Stimulated activated CD8-positive, alpha-beta memory T cell treated with anti-CD3 and anti-CD28 coated beads, Interleukin-7, amount 100 ng/mL, for 1 hour (primary cell): ENCODE measurements at places on chromosomes 11 and 22.

DNA sequence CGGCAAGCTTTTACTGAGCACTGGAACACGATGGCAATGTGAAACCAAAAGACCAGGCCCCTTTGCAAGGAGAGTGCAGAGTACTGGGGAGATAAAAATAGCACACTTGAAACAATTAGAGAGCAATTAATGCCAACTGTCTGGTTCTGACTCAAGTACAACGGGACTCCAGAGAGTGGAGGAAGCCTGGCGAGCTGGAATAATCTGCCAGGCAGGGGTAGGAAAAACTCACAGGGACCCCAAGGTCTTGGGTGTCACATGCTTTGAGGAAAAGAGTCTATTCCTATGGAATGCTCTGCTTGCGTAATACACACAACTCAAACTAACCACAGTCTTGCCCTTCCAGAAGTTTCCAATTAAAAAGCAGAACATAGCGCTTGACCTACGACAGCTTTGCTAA is 113.0 kb upstream of the CLMP start:
- no peak for DNase-seq

- no peak for DNase-seq
Observed at GRCh38 chr11:69440876-69441275, 40.6 kb upstream of the LINC01488 start.

DNA sequence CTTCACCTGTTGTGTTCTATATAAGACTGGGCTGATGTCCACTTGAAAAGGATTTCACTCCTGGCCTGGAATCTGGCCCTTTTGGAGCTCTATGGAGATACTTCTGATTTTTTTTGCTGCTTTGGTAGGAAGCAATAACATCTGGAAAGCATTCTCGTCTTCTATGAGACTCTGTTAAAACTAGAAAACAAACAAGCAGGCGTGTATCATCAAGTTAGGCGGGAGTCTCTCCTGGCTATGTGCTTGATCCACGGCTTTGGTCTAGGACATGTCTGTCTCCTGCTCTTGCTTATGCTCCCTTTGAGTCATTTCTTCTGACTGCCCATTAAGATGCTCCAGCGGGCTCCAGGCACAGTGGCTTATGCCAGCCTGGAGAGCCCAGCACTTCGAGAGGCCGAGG is 121.4 kb upstream of the TTC12 start:
- no peak for DNase-seq

- DNase-seq: no peak
Observed at GRCh38 chr22:47888817-47889216, 1126.4 kb downstream of the TBC1D22A start.

GRCh38 chr11:97729546-97730272 is 1291.0 kb upstream of the CNTN5 start:
- no peak for DNase-seq

DNA sequence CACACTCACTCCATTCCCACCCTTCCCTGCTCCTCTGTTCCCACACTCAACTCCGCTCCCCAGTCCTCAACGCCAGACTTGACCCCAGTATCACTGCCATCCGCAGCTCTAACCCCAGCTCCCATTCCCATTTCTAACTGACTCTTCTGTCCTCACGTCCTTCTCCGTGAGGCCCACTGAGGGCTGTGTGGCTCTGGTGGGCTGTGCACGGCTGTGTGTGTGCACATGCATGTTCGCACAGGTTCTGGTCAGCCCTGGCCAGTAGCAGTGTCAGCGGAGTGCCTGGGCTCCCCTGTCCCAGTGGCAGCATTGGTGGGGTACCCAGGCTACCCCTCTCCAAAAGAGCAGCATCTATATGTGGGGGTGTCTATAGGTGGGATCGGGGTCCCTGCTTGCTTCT is 5.0 kb downstream of the CAPN1 start:
- no peak for DNase-seq

- DNase-seq: no peak
Observed at GRCh38 chr11:111081021-111081511, 164.5 kb upstream of the POU2AF2 start.

DNA sequence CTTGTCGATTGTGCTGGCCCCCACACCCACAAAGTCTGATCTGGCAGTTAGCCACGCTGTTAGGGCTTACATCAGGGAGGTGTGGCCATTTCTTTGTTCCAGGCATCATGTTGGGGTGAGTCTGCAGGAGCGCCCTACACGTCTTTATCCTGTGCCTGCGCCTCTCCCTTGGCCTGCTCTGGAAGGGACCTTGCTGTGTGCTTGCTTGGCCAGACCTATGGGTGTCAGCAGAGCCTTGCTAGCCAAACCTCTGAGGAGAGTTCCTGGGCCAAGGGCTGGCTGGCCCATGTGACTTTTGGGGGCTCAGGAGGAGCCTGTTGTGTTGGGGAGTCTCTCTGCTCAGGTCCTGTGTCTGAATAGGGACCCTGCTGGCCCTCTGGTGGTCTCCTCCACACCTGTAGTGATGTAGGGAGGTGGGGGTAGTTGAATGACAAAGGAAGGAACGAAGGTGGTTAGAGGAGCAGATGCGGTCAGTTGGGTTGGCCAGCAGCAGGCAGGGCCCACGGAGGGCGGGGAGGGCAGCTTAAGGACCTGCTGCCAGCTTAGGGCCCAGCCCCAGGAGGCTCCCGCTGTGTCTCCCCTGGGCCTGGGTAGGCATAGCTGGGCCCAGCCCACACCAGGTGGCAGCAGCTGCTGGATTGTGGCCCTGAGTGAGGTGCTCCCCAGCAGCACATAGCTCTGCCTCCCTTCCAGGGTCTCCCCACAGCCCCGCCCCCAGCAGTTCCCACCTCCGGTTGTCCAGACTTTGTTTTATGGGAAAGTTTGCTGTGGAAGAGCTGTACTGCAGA is 7.9 kb downstream of the PPIL2 start:
- no peak for DNase-seq

- no peak for DNase-seq
Observed at GRCh38 chr11:15871904-15872626, 484.3 kb downstream of the SOX6 start.

DNA sequence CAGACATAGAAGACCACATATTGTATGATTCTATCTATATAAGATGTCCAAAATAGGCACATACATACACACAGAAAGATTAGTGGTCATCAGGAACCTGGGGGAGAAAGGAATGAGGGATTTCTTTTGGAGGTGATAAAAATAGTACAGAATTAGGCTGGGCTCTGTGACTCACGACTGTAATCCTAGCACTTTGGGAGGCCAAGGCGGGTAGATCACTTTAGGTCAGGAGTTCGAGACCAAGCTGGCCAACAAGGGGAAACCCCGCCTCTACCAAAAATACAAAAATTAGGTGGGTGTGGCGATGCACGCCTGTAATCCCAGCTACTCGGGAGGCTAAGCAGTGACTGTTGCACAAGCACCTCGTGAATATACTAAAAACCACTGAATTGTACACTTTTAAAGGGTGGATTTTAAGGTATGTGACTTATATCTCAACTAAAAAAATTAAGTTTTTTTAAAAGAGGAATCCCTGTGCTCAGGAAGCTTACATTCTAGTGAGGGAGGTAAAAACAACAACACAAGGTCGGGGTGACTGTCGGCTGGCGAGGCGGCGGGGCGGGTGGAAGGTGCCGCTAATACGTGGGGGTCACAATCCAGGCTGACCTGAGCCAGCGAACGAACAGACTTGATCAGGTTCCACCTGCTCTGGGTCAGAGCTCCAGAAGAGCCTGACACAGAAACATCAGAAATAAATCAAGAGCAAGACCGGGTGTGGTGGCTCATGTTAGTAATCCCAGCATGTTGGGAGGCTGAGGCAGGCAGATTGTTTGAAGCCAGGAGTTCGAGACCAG is 25.3 kb upstream of the TESMIN start:
- no peak for DNase-seq

GRCh38 chr11:34044664-34045485 is 6.7 kb upstream of the CAPRIN1 start:
- no peak for DNase-seq

- DNase-seq: no peak
Observed at GRCh38 chr11:16095756-16096155, 260.6 kb downstream of the SOX6 start.

GRCh38 chr11:65403607-65404121 is 17.2 kb downstream of the FRMD8 start:
- no peak for DNase-seq

- no peak for DNase-seq
Observed at GRCh38 chr11:29008481-29008880, 900.3 kb downstream of the METTL15 start.

- DNase-seq: no peak
Observed at GRCh38 chr11:18372201-18372600, 22.2 kb upstream of the LDHA start.

DNA sequence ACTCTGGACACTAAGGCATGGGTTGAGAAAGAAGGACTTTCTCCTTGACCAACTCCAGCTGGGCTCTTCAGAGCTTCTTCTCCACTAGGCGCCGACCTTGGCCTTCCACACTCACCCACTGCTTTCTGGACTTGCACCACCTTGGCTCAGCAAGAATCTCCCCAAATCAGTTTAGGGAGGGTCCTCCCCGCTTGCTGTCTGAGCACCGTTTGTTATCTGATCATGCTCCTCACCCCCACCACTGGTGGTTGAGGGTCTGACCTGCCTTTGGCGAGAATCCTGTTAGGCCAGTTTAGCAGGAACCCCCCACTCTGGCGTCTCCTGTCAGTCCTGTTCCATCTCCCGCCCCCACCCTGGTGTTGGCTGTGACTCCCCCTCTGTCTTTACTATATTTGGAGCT is 10.4 kb downstream of the APOL2 start:
- DNase-seq: no peak

GRCh38 chr11:44743959-44744557 is 17.3 kb downstream of the TSPAN18 start:
- no peak for DNase-seq

DNA sequence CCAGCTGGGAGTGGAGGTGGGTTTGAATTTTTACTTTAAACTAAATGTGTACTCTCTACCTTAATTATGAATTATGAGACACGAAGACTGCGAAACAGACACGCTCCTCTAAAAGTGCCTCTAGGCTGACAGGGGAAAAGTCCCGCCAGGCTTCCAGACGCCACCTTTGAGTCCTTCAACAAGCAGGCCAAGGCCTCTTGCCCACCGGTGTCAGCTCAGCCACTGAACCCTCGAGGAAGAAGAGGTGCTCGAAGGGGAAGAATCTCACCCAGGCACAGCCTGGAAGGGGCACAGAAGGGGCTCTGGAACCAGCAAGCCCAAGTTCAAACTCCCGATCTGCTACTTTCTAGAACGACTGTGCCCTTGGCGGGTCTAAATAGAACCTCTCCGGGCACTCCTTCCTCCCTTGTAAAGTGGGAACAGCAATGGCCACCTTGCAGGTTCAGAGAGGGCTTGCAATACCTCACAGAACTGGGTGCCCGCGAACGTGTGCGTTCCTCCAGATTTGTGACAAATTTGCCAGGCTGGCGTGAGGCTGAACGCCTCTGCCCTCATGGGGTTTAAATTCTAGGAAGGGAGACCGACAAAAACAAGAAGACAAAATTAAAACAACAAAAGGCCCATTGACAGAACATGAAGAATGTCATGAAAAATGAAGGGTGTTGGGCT is 158.5 kb upstream of the GRK3 start:
- no peak for DNase-seq

DNA sequence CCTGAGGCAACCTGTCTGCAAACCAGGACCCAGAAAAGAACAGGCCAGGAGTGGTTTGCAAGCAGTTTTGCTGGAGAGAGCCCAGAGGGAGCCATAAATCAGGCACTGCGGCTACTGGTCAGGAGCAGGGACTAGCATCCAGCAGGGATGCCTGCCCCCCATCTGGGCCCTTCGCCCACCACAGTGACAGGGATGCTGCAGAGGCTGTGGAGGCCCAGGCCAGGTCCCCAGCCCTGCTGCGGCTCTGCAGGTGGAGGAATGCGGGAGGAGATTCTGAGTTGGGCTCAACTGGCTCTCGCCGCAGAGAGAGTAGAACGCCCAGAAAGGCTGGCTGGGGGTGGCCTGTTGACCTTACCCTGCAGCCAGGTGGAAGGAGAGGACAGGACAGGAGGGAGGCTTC is 16.4 kb upstream of the NEFH start:
- DNase-seq: no peak

- DNase-seq: peak; percentile 2
Observed at GRCh38 chr22:33049119-33049729, 9.0 kb downstream of the SYN3 start.

DNA sequence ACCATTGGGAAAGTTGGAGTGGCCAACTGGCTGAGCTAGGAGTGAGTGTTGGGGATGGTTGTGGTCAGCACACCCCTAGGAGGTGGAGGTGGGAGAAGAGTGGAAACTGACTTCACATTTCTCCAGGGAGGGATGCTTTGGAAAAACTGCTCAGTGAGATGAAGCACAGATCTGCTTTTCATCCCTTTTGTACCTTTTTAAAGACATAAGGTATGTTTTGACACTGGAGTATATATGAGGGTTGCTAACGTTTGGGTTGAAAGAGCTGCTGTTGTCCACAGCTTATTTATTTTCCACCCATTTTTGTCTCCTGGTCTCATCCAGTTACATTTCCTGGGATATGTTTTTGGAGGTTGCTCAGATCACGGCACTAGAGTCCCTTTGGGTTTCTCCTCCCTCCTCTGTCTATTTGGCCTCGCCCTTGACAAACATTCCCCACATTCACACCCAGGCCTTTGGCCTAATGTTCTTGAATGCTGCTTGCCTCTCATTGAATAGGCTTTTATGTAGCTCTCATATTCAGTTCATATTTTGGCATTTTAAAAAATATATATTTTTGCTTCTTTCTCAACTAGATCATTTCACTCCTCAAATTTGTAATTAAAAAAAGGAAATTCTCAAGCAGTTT is 8.3 kb downstream of the SREBF2 start:
- DNase-seq: no peak

GRCh38 chr11:1529774-1530173 is 42.3 kb downstream of the DUSP8 start:
- no peak for DNase-seq

DNA sequence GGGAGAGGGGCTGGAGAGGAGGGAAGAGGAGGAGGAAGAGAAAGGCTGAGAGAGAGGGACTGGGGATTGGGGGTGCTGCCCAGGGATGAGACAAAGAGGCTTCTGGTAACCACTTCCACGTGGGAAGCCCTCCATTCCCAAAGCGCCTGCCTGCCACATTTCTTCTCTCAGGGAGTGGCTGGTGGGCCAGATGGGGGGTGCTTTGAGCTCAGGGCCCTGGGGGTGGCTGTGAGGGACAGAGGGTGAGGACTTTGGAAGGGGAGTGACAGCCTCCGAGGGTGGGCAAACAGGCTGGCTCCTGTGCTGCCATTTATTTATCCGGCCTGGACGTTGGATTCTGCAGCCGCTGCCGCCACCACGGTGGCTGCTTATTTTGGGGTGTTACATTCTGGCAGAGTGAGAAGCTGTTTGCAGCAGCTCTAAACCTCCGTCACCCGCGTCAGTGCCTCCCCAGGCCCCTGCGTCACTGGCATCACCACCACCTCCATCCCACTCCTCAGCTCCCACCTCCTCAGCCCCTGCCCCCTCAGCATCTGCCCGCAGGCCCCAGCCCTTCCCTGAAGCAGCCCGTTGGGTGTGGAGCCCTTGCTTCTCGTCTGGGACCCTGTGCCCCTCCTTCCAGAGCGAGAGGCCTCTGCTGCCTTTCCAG is 1.6 kb downstream of the RTN4RL2 start:
- DNase-seq: no peak

GRCh38 chr11:11987503-11988022 is 20.9 kb downstream of the DKK3 start:
- DNase-seq: no peak

- DNase-seq: no peak
Observed at GRCh38 chr11:111357150-111358037, 21.7 kb downstream of the POU2AF1 start.

GRCh38 chr11:77111946-77112345 is 9.3 kb downstream of the OMP start:
- DNase-seq: no peak

- DNase-seq: no peak
Observed at GRCh38 chr11:97414801-97415200, 1025.0 kb downstream of the JRKL start.

GRCh38 chr11:77411137-77411707 is 62.7 kb downstream of the PAK1 start:
- no peak for DNase-seq

GRCh38 chr11:96469776-96470175 is 80.0 kb downstream of the JRKL start:
- no peak for DNase-seq
